ENCODE measurements at places on chromosomes 7 and 10. TPM values are rescaled to one million over a fixed set of nuclear protein-coding genes. Genes with fewer than 3 reads are reported as not detected.

- no peak for DNase-seq
Observed at GRCh38 chr10:112792487-112793201, 157.4 kb upstream of the TCF7L2 start.

- no peak for DNase-seq
Observed at GRCh38 chr10:58143944-58144343, 123.8 kb downstream of the IPMK start.

DNA sequence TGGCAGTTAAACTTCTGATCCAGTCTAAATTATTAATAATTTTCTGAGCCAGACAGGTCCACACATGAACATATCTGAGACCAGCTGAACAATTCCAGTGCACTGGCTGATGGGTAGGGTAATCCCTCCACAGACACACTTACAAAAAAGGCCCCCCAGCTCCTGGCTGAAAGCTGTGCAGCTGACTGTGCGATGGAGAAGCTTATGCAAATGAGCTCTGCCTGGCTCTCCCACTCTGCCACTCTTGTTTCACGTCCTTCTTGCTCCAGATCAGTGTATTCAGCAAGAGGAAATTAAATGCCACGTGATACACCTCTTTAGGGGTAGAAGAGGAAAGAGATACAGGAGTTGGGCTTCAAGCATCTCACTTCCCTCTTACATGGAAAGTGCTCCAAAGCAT, 76.4 kb upstream of the FEZF1 start:
- no peak for DNase-seq

- DNase-seq, result no peak
Observed at GRCh38 chr10:69835875-69836730, 34.4 kb downstream of the COL13A1 start.

GRCh38 chr7:42053834-42054233, 183.2 kb downstream of the GLI3 start:
- DNase-seq, result no peak

OR2A42 gene
- total RNA-seq, result 0.10 TPM

GRCh38 chr7:66542049-66542448, 86.6 kb upstream of the KCTD7 start:
- no peak for DNase-seq

GRCh38 chr7:22921386-22922086, 92.4 kb downstream of the HYCC1 start:
- DNase-seq, result no peak

GRCh38 chr10:5461203-5461588, 38.2 kb downstream of the CALML5 start:
- DNase-seq, result no peak

GSTO2 gene
- 9.9 TPM for total RNA-seq
